Prostate gland (tissue), 2 donors: ENCODE measurements at places on chromosomes 4 and X. TPM values are rescaled to one million over a fixed set of nuclear protein-coding genes. Genes with fewer than 3 reads are reported as not detected.

Gene PDGFC
- total RNA-seq = 18.6 TPM

Gene HDAC6
- total RNA-seq = 113 TPM

- DNase-seq = no peak
- H3K27me3 ChIP-seq = no peaks in the 10 kb centered on the region
- no peaks in the 10 kb centered on the region for H3K4me1 ChIP-seq
Measured at GRCh38 chr4:124727331-124727890, 14.9 kb upstream of the ANKRD50 start.

Gene SMARCA1
- 41.9 TPM for total RNA-seq

- no peak for DNase-seq
- no peaks in the 10 kb centered on the region for H3K36me3 ChIP-seq
- no peak overlapping the region for H3K4me3 ChIP-seq
- H3K27me3 ChIP-seq = no peaks in the 10 kb centered on the region
- H3K27ac ChIP-seq = no peak overlapping the region
Measured at GRCh38 chr4:150063128-150063527, 15.1 kb upstream of the DCLK2 start.
